Inflammatory macrophage treated with lipopolysaccharide for 1 hour (primary cell): ENCODE measurements at places on chromosomes 6 and 20.

DNA sequence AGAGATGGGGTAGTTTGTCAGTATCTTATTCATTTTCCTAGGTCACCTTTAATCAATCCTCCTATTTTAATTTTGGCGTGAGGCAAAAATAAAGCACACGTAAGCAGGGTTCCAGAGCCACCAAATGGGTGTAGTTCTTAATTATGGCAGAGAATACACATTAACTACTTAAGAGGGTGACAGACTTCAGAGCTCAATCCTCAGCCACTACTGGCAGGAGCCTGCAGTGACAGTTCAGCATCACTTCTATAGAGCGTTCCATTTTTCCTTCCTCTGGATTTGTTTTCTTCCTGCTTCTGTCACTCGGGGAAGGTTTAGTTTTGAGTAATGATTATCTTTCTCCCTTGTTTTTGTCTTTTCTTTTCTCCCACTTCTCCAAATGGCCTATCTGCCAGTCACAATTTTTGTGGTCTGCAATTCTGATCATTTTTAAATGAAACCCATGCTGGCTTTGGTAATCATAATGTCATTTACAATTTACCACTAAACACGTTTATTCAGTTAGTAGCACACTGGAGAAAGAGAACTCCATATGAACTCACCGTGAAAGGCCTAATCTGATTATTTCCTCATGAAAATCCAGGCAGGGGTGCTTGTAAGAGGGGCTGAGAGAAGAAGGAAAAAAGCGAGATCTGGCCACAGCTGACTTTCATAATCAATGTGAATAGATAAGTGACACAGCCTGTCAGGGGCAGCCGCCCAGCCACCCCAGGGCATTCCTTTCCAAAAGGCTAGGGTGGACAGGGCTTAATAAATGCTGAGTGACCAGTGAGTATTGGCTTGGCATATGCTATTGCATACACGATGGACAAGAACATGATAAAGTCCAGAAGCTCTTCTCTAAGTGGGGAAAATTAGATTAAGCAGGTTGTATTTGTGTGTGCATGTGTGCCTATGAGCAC is 412.1 kb downstream of the PKHD1 start:
- no peak for DNase-seq

GRCh38 chr20:20992686-20993360 is 113.3 kb downstream of the LINC00237 start:
- no peak for DNase-seq

DNA sequence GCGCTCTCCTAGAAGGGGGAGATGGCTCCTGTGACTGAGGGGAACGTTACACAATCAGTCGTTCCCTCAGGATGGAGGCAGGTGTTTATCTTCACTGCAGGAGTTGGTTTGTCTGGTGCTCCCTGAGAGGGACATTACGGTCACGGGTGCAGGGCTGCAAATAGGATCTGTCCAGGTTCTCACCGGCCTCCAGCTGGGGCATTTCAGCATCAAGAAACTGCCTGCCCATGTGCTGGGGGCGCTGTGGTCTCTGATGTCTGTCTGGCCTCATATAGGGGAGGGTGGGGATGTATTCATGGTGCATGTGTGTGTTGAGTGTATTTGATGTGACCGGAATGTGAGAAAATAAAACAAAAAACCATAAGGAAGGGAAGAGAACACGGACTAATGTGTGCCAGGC is 77.1 kb downstream of the TBC1D7 start:
- no peak for DNase-seq

DNA sequence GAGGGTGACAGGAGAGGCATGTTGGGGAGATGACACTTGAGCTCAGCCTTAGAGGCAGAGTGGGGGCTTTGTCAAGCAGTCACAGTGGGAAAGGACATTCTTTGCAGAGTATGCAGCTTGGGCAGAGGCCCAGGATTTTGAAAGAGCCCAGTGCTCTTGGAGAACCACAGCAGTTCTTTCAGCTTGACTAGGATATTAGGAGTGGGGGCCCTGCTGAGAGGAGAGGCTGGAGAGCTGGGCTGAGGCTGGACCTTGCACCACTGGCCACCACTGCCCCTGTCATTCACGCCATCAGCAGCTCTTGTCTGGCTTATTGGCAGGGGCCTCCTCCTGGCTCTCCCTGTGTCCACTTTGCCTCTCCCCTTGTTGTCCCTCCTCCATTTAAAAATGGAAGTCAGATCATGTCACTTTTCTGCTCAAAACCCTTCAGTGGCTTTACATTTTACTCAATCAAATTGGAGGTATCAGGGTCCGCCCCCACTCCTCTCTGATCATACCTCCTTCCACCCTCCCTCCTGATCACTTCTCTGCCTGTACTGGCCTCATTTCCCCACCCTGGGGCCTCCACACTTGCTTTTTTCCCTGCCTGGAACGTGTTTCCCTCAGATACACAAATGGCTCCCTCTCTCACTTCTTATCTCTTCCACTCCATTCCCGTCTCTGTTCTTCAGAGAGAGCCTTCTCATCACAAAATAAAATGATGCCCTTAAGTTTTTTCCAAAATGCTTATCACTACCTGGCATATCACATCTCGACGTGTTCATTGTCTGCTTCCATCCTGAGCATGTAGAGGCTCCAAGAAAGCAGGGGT is 10.5 kb downstream of the MANBAL start:
- DNase-seq, result no peak

DNA sequence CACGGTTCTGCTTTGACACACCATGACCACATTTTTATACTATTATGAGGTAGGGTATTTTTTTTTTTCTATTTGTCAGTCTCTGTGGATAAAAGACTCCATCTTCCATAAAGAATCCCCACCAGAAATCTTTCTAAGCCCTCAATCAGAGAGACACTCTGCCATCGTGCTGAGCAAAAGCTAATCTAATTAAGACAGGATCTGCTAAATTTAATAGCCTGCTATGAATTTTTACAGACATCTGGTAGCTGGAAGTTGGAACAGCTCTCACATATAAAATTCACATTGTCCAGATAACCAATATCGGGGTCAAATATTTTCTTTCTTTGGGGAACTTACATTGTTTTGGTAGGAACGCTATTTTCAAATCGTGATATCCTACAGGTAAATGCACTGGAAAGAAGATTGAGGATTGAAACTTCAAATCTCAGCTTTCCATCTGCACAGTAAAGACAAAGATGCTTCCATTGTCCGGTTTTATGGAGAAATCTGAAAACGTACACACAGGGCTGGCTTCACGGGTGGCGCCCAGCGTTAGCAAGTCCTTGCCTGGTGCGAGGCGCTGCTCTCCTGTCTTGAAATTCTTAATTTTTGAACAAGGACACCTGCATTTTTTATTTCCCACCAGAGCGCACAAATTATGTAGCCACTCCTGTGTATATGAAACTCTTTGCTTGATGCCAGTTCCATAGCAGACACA is 573.8 kb upstream of the NOX3 start:
- no peak for DNase-seq

DNA sequence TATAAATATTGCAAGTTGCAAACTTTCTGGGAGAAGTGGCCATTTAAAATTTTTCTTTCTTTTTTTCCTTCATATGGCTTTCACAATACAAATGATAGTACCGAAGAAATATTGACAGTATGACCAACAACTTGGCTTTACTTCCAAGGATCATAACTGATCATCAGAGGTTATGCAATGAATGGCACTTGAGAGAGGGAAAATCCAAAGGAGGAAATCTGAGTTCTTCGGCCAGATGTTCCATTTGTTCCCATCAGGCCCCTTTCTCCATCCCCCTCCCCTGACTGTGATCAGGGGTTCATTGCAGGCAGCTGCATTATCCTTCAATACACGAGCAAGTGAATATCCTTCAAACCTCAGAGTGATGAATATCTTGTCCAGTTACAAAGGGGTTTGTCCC is 130.0 kb upstream of the UST start:
- no peak for DNase-seq

DNA sequence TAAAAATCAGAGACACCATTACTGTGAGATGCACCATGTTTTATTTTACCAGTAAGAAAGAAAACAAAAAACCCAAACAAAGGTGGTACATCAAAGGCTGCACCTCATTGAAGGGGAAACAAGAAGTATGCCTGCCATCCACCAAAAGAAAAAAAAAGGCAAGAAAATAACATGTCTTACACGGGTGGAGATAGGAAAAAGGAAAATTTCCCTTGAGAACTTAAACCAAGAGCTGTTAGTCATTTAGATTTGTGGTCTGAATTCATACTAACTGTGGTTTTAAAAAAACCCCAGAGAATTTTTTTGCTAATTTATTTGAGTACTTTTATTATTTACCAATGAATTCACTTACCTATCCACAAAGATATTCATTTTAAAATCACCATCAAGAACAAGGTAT is 144.0 kb downstream of the LRRC1 start:
- no peak for DNase-seq

DNA sequence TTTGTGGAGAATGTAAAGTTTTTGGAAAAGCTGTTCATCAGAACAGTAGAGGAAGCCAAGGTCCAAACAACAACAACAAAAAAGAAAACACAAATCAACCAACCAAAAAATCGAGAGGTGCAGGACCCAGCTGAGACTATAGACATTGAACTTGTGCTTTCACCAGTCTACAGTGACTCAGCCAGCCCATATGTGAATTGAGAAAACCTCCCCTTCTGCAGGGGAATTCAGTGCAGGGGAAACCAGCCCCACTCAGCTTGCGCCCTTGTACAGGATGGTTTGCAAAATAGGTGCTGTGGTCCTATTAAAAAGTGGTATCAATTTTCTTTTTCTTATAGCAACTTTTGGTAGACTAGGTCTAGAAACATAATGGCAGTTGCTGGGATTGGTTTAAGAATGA is 21.3 kb downstream of the MLIP start:
- DNase-seq, result no peak

DNA sequence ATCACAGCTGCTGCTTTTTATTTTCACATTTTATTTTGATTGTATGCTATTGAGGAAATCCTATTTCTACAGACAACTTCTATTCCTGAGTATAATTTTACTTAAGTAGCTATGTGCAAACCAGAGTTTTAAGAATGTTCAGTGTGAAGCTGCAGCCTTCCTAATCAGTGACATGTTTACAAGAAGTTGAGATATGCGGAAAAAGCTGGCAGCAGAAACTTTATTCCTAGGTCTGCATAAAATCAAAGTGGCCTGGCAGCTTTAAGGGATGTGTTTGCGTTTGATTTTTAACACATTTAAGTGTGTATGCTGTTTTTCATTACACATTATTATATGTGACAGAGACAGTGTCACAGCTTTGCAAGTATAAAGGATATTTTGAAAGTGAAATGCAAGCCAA is 26.3 kb downstream of the MAPK14 start:
- no peak for DNase-seq

DNA sequence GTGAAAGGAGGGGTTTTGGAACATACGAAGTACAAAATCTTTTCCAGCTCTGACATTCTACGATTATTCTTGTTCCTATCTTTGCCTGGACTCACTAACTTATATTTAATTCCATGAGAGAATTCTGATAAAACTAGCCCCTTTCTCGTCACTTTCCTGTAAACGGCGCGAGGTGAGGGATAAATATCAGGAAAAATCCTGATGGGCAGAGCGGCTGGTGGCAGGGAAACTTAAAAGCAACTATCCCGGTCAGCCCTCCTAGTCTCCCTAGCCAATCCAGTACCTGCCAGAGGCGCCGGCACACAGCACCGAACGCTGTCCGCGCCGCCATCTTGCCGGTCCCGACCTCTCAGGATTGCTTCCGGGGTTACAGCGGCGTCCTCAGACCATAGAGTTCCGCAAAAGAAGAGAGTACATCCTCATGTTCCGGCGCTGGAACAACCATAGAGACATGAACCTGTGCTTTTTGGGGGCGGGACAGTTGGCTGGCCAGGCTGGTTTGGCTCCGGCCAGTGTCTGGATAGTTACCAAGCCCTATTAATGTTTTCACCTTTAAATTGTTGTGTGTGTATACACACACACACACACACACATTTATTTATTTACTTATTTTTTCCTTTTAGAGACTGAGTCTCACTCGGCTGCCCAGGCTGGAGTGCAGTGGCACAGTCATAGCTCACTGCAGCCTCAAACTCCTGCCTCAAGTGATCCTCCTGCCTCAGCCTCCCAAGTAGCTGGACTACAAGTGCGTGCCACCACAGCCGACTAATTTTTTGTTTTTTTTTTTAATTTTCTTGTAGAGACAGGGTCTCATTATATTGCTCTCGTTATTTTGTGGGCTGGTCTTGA is at the start of gene MRPS10:
MRPS10 (minus strand) TSS at position 343 of the 849 bp plus-strand sequence; CDS start at position 331, 12 bp downstream.
- peak; percentile 95 for DNase-seq

- no peak for DNase-seq
Observed at GRCh38 chr20:49316704-49317103, 38.8 kb upstream of the ZNFX1 start.

DNA sequence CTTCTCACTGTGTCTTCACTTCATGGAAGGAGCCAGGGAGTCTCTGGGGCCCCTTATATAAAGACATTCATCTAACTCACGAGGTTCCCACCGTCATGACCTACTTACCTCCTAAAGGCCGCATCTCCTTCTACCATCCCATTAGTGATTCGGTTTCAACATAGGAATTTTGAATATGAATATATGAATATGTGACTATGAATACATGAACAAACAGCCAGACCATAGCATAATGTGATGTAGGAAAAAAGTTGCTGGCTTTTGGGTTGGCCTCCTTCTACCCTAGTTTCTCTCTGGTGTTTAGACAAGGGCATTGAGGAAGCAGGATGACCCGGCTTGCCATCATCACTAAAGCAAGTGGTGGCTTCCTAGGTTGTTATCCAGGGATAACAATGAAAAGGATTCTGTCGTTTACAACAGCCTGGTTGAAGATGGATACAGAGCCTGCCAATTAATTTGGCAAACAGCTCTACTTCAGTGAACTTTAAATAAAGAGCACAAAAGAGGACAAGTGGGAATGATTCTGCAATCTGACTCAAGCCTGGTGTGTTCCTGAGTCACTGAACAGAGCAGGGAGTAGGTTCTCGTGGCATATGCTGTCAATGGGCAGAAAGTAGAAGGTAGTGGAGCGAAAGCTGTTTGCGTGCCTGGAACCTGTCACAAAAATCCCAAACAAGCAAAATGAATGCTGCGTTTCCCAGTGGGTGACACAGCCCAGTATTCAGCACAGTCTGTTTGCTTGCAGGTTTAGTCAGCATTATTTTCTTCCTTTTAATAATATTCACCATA is 44.0 kb upstream of the DOK5 start:
- no peak for DNase-seq

GRCh38 chr6:13787137-13787536 is 27.2 kb downstream of the MCUR1 start:
- no peak for DNase-seq
